ENCODE measurements at places on chromosomes 12 and 14.
A peak's percentile ranks its signal among the peaks of the same experiment; 100 is the strongest.

- DNase-seq = no peak
These were observed 2.0 kb downstream of the AQP2 start for GRCh38 chr12:49952391-49953055.

- DNase-seq = no peak
These were observed 186.0 kb upstream of the HMGA2 start for GRCh38 chr12:65638324-65638723.

DNA sequence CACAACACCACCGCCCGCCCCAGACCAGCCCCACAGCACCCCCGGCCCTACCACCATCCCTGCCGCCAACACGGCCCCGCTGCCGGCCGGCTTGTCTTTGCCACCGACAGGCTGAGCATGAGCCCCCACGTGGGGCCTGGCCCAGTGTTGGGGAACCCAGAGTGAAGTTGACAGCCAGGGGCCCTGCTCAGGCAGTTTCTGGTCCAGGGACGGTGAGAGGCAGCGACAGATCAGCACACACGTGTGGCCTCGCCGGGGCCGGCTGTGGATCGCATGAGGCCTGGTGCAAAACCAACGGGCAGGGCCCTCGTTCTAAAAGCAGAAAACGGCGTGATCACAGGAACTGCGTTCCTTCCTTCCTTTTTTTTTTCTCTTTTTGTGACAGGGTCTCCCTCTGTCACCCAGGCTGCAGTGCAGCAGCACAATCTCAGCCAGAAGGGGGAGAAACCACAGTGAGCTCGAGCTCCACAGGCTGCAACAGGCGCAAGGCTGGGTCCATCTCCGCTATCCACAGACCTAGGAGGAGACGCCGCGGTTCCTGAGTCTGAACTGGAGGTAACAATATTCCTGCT, 50.5 kb upstream of the FBRSL1 start:
- peak; percentile 11 for DNase-seq

GRCh38 chr14:85960756-85961155, 430.8 kb downstream of the FLRT2 start:
- no peak for DNase-seq

DNA sequence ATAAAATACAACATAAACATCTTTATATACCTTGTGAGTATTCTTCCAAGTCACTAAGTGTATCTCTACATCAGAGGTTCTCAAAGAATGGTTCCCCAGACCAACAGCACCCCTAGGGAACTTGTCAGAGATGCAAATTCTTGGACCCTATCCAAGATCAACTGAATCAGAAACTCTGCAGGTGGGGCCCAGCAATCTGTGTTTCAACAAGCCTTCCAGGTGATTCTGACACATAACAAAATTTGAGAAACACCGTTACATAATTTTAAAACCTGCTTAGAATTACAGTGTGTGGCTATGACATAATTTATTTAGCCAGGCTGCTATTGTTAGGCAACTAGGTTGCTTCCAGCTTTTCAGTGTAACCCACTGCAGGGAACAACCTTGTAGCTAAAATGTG, 49.8 kb downstream of the NTN4 start:
- DNase-seq = no peak

- peak; percentile 93 for DNase-seq
These were observed 724 bp upstream of the CS start for GRCh38 chr12:56300644-56301464.

- DNase-seq = peak; percentile 22
These were observed 29.4 kb upstream of the OXA1L start for GRCh38 chr14:22737052-22737451.

DNA sequence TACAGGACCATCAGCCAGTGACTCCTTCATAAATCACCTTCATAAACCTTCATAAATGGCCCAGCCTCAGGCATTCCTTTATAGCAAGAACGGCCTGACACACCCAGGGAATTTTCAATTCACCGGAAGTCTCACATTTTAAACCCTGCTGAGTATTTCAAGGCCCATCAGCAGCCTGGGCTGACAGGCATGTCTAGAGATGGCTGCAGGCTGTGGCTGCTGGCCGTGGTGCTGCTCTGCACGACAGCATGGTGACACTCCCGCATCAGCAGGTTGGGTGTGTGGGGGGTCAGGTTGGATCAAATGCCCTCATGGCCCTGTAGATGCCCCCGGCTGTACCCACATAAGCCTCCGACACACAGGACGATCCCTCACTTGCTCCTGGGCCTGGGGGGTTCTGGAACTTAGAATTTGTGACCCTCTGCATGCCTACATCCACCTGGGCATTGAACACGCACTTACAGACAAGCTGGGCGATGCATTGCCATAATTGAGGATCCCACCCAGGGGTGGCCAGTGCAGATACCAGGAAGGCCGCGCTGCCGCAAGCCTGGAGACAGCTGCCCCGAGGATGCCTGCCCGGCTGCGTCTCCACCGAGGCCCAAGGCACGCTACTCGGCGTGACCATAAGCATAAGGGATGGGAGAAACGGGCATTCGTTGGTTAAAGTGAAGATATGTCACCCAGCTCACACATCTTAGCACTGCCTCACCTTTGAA, 124.3 kb downstream of the PIWIL1 start:
- no peak for DNase-seq

DNA sequence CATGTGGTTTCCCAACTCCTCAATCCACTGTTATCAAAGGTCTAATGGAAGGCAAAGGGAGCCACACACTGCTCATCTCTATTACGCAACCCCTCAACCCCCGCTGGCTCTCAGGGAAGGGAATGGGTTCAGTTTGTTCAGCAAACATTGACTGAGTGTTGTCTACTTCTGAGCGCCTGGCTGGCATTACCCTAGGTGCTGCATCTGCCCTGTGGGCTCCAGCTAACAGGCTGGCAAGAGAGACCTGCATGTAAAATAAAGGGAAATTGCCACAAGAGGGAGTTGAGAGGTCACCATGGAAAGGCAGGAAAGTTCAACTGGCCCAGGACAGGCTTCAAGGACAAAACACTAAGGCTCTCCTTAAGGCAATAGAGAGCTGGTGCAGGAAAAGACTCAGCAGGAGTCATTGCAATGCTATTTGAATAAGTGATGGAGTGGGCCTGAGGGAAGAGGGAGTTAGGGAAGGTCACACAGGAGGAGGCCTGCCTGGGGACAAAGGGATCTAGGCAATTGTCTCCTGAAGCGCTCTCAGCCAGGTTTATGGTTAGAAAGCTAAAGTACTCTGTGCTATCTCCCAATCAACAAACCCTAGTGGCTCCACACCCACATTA, 5.5 kb upstream of the ZNF740 start:
- peak; percentile 65 for DNase-seq

- DNase-seq = peak; percentile 37
These were observed 24.4 kb downstream of the NAP1L1 start for GRCh38 chr12:76060111-76060510.

GRCh38 chr14:25953532-25954139, 644.2 kb downstream of the NOVA1 start:
- no peak for DNase-seq

DNA sequence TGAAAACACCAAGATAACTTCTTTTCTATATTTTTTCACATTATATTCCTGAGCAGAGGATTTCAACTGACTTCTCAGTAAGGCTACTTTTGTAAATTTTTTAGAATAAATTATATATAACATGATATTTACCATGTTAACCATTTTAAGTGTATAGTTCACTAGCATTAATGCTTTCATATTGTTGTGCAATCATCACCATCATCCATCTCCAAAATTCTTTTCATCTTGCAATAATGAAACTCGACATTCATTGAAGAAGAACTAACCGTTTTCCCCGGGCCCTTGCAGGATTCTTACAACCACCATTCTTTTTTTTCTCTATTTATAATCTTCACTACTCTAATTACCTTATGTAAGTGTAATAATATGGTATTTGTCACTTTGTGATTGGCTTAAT, 1036.1 kb downstream of the LRFN5 start:
- DNase-seq = no peak

- no peak for DNase-seq
These were observed 74.8 kb downstream of the KIF21A start for GRCh38 chr12:39368096-39368495.

GRCh38 chr12:28606967-28607557, 416.8 kb downstream of the CCDC91 start:
- no peak for DNase-seq

DNA sequence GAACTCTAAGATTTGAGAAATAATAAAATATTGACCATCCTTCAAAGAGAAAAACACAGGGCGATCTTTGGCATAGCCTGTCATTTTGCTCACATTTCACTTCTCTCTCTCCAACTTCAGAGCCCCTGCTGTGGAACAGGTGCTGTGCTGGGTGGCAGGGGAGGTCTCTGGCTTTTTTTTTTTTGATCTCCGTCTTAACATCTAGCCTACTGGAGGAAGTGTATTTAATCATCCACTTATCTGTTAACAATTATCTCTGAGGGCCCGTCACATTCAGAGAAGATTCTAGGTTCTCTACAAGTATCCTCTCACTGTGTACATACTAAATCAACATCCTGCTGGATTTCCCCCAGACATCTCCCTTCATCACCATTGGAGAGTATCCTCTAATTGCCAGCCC, 34.1 kb downstream of the CHST11 start:
- no peak for DNase-seq

- no peak for DNase-seq
These were observed 153.2 kb downstream of the SMOC1 start for GRCh38 chr14:70032447-70032846.

GRCh38 chr12:106541201-106541600, 41.6 kb upstream of the RFX4 start:
- DNase-seq = no peak

DNA sequence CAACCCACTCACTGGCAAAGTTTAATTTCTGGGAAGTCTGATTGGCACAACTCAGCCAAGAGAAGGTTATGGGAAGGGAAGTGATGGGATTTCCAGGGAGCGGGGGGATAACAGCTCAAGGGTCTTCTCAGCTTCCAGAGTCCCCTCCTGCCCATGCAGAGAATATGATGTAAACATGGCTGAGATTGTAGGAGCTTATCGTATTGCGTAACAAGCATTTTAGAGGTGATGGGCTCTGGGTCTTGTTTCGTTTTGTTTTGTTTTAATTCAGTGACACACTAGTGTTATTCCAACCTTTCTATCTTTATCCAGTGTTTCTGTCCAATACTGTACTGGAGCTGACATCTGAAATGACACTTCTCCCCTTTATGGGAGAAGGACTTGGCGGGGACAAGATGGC, 762.1 kb upstream of the TMEM132C start:
- no peak for DNase-seq
